Mammary epithelial cell (primary cell): ENCODE measurements at places on chromosomes 11 and 22. TPM values are rescaled to one million over a fixed set of nuclear protein-coding genes. Genes with fewer than 3 reads are reported as not detected.
A peak's percentile ranks its signal among the peaks of the same experiment; 100 is the strongest.

- DNase-seq: peak; percentile 41
These were observed 205.9 kb downstream of the ST3GAL4 start for GRCh38 chr11:126561327-126561893.

Gene APOA4
- total RNA-seq: not detected

Gene XKR3
- not detected for total RNA-seq

Gene PANX2
- total RNA-seq: 0.83 TPM

- no peak for DNase-seq
These were observed 44.3 kb downstream of the KCNQ1 start for GRCh38 chr11:2489083-2489482.
